ENCODE measurements at places on chromosomes 1 and 21.

DNA sequence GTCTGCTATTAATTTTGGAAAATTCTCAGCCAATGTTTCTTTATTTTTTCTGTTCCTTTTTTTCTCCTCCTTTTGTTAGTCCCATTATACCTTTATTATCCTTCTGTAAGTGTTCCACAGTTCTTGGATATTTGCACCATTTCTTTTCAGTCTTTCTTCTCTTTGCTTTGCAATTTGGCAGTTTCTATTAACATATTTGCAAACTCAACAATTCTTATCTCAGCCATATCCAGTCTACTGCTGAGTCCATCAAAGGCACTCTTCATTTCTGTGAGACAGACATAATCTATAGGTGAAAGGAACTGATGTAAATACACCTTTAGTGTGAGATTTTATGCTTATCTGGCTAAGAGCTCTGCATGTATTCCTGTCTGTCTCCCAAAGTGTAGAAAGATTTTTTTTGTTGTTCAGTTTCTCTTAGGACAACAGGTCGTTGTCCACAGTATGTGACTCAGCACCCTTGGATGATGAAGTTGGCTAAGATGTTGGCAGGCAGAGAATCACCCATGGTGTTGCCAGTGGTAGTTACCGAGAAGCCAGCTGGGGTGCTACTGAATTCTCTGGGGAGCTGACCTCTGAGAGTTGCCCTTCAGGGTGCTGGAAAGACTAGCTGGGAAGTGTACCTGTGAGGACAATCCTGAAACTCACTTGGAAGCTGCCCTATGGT lies 38.4 kb downstream of the LEPR start:
- DNase-seq: no peak

DNA sequence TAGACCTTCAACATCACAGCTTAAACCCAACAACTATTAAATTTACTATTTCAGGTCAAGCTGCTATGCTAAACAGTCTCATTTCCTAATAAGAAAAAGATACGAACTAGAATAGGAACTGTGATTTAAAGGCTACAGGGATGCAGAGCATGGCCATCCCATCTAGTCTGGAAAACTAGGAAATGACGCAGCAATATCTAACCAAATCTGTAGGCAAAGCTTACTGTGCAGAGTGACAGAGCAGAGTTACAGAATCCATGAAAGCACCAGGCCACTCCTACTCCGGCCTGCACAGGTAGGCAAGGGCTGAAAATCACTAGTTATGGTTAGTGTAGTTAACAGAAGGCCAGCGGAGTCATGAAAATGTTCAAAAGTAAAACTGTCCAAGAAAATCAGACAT lies 2.1 kb downstream of the HLCS start:
- no peak for DNase-seq

DNA sequence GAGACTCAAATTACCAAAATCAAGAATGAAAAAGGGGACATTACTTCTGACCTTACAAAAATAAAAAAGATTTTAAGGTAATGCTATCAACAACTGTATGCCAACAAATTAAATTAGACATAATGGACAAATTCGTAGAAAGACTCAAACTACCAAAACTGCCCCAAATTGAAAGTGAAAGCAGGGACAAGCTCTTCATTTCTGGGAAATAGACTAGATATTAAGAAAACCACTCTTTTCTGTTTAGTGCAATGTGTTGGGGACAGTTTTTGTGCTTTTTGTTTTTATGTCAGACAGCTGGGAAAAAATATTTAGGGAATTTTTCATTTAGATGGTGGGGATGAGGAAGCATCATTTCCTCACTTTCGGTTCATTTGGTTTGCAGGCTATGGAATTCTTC lies 4.9 kb upstream of the GBP1 start:
- DNase-seq: no peak

GRCh38 chr1:113835686-113836290 lies 23.5 kb upstream of the RSBN1 start:
- DNase-seq: peak; percentile 61

GRCh38 chr1:225823811-225824261 lies 13.9 kb downstream of the EPHX1 start:
- no peak for DNase-seq

DNA sequence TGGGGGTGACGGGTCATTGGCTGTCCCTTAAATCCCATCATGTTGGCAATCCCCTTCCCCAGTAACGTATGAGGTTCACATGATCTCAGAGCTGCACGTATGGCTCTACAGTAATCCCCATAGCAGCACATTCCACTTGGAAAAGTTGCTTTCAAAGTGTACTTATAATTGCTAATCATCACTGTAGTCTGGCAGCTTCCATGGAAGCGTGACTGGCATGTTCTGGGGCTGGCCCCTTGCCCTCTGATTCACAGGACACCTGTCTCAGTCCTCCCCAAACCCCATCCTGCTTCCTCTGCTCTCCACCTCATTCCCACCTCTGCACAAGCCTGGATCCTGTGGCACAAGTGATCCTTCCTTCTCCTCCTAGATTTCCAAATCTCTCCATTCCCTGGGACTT lies 102.2 kb downstream of the TSEN15 start:
- no peak for DNase-seq

GRCh38 chr1:21506804-21507203 lies 2.4 kb upstream of the ALPL start:
- DNase-seq: no peak

DNA sequence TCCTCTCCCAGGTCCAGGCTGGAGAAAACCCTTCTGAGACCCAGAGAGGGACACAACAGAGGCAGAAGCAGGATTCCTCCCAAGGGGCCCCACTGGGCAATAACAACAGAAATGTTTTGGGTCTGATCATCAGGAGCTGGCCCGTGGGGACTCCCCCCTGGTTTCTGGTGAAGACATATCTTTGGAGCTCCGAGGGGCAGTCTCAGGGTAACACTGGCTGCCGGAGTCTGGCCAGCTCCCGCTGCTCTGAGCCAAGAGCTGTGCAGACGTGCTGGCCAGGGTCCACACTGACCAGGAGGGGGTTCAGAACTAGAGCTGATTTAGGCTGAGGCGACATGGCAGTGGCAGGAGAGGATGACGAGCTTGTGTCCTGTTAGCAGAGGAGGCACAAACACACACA lies 13.1 kb downstream of the ECE1 start:
- DNase-seq: no peak

DNA sequence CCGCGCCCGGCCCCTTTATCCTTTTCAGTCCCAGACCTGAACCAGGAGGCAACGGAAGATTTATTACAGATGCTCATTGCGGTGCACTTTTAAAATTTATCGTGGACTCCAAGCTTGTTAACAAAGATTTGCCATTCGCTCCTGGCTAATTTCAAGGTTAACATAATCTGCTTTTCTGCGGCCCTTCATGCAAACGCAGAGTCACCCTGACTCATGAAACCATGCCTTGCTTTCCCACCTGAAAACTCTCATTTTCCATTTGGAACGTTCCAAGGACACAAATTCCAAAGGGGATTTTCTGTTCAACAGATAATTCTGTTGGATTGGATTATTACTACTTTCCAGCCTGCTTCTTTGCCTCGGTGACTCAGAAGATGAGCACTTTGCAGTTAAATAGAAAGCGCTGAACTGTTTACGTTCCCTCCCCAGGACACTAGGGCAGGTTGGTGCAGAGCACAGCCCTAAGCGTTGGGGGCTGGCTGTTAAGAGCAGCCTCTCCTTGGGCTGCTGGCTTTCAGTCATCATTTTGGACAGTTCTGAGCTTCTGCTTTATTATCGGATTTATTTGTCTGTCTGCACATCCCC lies 51.1 kb downstream of the CD247 start:
- DNase-seq: no peak

DNA sequence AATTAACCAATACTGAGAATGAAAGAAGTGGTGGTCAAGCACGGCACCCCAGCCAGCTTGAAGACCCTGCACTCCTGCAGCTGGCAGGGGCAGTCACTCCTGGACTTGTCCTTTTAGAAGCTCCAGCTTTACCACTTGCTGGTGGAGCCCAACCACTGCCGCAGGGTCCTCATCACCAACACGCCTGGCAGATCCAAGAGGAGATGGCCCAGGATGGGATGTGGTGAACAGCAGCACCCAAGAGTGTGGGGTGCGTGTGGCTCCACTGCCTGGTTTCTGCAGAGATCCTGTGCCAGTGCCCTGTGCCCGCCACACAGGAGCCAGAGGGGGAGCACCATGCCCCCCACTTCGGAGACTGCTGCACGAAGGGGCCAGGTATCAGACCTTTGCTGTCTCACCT lies 13.5 kb downstream of the CR1L start:
- DNase-seq: no peak

GRCh38 chr1:246820666-246821065 lies 96.5 kb downstream of the SCCPDH start:
- DNase-seq: no peak

DNA sequence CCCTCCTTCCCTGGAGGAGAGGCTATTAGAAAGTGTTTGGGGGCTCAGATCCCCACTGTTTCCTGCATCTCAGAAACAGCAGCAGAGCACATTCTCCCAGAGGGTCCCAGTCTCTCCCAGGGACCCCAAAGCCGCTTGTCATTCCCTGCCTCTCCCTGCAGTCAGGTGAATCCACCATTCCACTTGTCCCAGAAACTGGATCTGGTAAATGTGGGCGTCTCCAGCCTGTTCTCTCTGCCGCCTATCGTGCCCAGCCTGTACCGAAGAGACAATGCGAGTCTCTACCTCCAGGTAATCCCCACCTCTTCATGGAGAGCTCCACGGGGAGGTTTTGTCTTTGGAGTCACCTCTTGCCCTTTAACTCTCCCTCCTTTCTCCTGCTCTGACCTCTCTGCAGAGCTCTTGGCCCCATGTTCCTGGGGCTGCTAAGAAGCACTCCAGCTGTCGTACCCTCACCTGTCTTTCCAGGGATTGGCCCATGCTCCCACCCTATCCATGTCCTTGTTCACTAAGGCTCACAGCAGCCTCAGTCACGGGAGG lies 26.9 kb downstream of the INAVA start:
- DNase-seq: no peak

DNA sequence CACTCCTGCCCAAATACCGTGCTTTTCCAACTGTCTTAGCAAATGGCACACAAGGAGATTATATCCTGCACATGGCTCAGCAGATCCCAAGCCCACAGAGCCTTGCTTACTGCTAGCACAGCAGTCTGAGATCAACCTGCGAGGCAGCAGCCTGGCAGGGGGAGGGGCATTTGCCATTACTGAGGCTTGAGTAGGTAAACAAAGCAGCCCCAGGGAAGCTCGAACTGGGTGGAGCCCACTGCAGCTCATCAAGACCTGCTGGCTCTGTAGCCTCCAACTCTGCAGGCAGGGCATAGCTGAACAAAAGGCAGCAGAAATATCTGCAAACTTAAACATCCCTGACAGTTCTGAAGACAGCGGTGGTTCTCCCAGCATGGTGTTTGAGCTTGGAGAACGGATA lies 70.1 kb upstream of the PTBP2 start:
- DNase-seq: no peak

- DNase-seq: peak; percentile 96
Measured at GRCh38 chr1:239914751-239915231, 176.9 kb upstream of the FMN2 start.

DNA sequence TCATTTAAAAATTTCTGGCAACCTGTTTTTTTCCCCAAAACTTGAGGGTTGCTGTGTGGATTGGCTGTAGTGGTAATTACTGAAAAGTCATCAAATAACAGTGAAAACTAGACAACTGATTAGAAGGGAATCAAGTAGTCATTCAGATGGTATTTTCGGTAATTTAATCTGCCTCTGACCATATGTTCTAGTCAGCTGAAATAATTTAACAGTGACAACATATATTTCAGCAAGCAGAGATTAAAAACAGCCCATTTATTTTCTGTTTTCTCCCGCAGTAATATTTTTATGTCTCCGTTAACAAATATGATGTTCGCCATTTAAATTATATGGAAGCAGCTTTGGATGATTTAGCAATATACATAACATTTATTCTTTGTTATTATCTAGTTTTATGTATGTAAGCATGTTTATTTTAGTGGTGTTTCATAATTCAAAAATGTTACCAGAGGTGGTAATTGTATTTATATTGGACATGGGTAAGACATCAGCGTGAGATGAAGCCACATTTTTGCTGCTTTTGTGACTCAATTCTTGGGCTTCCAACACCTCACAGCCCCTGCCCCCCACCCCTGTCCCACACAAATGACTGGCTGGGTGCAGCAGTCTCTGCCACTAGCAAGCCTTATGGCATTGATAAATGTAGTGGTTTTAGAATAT lies 104.4 kb downstream of the GALNT2 start:
- peak; percentile 87 for DNase-seq

DNA sequence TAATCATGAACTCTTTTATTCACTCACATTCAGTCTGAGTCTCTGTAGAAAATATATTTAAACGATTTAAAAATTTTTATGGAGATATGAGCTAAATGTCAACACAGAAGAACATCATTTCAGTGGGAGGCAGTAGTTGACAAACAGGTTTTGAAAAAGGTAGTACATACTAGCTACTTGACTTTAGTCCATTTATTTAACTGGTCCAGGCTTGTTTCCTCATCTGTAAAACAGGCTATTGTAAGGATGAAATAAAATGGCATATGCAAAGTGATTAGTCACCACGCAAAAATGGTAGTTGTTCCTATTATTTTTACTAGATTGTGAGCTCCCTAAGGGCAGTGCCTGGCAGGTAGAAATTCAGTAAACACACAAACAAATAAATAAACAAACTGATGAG lies 75.2 kb downstream of the NTPCR start:
- DNase-seq: no peak

GRCh38 chr1:201711811-201712210 lies 117.1 kb upstream of the IPO9 start:
- no peak for DNase-seq

DNA sequence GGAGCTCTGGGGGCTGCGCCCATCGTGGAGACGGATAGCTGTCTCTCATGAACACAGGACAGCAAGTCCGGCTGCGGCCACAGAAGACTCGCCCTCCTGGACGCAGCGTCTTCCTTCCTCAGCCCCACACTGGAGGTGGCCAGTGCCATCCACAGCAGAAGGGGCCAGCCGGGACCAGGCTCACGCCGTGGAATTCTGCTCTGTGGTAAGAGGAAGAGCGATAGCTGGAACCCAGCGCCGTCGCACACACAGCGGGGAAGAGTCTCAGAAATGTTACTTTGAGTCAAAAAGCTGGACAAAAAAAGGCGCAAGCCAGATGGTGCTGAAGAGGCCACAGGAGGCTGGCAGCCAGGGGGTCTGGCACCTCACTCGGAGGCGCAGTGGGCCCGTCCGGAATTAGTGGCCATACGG lies 113.9 kb upstream of the COL6A1 start:
- no peak for DNase-seq

DNA sequence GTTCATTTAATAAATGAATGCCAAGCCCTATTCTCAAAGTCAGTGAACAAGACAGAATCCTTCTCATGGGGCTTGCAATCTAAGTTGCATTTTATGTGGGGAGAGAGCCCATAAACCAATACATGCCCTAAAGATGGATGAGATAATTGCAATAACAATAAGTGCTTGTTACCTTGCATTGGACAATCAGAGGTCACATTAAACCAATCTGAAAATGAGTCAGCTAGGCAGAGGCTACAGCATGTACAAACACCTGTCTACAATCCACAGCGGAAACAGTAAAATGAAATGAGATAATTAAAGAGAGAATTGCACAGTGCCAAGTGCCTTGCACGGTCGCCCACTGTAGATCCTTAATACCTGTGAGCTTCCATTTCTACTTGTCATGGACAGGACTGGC lies 7.4 kb upstream of the IGFN1 start:
- DNase-seq: no peak

- DNase-seq: no peak
Measured at GRCh38 chr1:13930151-13930550, 230.2 kb downstream of the PRDM2 start.

- DNase-seq: no peak
Measured at GRCh38 chr1:6507037-6507428, 15.6 kb upstream of the PLEKHG5 start.
